ENCODE measurements at places on chromosomes 5 and 9.

- DNase-seq: no peak
Observed at GRCh38 chr5:115262011-115262320, 711 bp downstream of the PGGT1B start.

DNA sequence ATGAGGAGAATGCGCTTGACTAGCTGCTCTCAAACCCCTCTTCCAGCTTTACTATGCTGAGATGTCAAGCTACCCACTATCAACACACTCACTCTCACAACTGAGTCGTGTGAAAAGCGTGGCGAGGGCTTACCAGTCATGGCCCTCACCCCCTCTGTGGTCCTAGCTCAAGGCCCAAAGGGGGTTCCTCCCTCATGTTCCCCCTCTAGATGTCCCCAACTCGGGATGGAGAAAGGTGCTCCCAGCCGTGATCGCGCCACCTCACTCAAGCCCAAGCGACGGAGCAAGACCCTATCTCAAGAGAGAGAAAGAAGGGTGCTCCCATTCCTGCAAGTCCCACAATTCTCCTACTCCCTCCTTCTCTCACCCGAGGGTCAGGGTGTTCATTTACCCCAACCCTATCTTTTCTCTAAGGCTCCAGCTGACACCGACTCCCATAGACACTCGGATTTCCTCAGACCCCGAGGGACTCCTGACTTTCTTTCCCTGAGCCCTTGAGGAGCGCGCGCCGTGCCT, 559 bp downstream of the SLC38A9 start:
- DNase-seq: no peak

- no peak for DNase-seq
Observed at GRCh38 chr9:972501-973294, 3.8 kb upstream of the DMRT3 start.

DNA sequence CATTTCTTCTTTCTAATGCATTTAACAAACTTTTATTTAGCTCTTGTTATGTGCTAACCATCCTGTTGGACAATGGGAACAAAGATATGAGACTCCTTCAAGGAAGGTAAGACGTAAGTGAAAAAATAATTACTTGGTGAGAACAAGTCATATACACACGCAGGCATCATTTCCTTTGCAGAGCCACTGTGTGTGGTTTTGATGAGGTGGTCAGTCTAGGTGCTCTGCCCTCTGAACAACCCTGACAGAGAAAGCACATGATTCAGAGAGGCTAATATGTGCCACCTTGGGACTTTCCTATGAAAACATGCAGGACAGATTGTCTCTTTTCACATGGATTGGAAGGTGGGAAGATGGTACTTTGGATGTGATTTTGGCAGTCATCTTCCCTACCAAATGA, 1162.5 kb upstream of the DMAC1 start:
- DNase-seq: no peak

DNA sequence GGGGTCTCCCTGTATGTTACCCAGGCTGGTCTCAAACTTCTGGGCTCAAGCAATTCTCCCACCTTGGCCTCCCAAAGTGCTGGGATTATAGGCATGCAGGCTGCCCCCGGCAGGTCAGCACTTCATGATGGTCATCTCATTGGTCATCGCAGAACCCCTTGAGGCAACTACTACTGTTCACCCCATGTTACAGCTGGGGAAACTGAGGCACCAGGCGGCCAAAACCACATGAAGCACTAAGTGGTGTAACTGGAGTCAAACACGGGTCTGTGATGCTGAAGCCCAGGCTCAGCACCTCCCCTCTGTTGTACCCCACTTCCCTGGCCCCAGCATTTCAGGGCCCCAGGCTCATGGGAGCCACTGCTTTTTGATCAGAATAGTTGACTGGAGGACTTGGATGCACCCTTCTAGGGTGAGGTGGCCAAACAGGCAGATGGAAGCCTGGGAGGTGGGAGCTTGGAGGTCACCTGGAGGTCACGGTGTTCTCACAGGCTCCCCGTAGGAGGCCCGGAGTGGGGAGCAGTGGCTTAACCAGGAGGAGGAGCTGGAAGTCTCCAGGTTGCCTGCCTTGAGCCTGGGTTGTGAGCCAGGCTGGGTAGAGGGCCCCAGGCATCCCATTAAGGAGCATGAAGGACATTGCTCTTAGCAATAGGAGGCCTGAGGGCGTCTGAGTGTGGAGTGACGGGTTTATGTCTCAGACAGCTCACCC, 57.3 kb upstream of the RPL26L1 start:
- DNase-seq: no peak

GRCh38 chr5:96257904-96258303, 175.1 kb downstream of the PCSK1 start:
- no peak for DNase-seq

GRCh38 chr9:89466451-89467277, 31.2 kb downstream of the SEMA4D start:
- DNase-seq: no peak

- DNase-seq: no peak
Observed at GRCh38 chr9:112856843-112857242, 33.8 kb downstream of the SLC46A2 start.

DNA sequence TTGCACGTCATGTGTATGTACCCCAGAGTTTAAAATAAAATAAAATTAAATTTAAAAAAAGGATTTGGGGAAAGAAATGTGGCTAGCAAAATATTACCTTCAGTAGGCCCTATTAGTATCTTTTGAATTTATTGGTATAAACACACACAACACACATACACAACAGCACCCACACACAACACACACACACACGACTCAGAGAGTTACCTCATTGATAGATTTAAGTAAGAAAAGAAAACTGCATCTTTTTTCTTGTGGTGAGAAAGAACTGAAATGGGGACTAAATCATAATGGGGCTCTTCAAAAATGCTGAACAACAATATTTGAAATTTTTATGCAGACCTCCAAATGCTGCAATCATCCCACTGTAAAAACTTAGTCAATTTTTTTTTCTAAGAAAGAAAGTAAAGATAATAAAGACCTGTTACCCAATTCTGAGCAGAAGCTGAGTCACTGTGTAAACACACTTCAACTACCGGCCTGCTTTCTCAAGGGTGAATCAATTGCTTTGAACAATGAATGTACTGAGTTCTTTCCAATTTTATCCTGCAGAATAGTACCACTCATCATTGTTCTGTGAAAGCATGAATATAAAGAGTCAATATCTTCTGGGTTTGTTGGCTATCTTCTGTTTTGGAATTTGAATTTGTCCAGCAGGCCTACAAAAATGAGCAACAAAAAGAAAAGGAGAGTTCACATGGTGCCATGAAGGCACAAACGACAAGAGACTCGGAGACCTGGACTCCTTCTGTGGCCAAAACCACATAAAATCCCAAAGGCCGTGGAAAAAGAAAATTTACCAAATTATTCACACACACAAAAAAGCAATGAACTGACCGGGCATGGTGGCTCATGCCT, 57.9 kb upstream of the CCNG1 start:
- no peak for DNase-seq

GRCh38 chr5:119368238-119368630, 12.4 kb downstream of the TNFAIP8 start:
- DNase-seq: no peak

GRCh38 chr9:126070058-126070655, 256.5 kb upstream of the MVB12B start:
- DNase-seq: no peak

DNA sequence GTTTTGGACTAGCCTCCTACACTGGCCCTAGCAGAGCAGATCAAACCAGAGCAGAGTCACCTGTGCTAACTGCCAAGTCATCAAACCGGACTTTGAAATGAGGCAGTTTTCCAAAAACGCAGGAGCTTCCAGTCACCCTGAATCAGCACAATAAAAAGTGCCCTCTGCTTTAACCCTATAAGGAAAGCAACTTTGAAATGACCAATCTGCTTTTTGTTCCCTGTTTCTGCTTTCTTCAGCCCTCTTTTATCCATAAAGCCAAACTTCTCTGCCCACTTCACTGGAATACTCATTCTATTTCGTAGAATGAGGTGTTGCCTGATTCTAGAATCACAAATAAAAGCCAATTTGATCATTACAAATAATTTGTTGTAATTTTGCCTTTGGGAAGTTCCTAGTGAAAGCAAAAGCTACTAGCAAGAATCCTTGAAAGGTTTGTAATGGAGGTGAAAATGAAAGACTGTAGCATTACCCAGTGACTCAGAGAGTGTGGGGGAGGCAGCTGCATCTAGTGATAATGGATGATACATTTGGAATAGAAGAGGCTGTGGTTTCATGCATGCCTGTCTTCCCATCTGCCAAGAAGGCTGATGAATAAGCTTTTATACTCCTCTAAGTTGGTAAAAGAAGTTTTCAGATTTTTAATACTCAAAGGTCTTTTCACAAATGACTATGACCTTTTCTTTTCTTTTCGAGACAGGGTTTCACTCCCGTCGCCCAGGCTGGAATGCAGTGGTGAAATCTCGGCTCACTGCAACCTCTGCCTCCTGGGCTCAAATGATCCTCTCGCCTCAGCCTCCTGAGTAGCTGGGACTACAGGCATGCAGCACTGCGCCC, 14.9 kb downstream of the SPAAR start:
- DNase-seq: no peak

DNA sequence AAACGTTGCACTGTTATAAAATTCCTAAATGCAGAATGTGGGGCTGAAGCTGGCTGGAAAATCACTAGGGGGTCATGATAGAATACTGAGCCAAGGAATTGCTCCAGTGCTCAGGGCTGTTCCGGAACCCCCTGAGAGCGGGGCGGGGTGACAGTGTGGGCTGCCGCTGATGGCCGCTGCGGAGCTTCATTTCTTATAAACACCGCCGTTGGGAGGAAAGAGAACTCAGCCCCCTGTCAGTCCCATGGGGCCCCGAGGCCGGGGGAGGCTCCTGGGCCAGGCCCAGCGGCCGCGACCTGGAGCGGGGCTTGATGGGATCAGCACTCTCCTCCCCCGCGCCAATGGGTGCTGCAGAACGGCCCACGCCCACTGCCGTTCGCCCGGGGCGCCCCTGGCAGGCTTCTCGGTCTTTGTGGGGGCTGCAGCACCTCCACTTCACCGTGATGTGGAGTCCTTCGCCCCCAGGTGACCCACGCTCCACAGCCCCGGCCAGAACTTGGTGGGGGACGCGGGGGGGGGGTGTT, 5.2 kb upstream of the IRF1 start:
- peak; percentile 52 for DNase-seq

DNA sequence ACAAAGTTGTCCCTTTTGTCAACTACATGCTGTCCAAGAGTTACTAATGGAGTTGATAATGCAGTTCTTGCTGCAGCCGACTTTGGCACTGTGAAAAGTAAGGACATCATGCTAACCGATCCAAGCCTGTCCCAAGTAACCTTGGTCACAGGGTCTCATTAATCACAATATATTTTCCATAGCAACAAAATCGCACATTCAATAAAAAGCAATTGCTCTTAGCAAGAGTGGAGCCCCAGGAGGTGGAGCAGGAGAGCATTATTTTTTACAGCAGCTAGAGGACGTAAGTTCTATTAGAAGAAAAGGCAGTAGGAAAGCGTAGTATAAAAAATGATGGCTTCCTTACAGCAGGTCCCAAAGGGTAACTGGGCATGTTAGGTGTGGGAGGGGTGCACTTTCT, 570.3 kb downstream of the EBF1 start:
- no peak for DNase-seq

DNA sequence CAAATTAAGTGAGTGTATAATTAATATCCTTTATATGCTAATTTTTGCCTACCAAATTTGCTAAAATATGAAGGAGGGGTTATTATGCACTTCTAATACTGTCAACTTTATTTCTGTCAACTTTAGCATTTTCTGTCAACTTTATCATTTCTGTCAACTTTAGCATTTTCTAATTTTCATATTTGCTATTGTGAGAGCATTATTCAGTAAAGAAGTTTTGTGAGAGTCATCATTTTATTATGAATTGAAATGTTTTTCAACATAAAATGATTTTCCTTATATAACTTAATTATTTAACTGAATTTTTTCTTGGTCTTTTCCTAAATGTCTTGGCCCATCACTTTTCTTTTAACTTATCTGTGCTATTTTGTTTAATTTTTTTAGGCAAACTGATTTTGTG, 58.2 kb downstream of the FBXO4 start:
- no peak for DNase-seq

- no peak for DNase-seq
Observed at GRCh38 chr9:99778308-99778707, 43.4 kb upstream of the NR4A3 start.

DNA sequence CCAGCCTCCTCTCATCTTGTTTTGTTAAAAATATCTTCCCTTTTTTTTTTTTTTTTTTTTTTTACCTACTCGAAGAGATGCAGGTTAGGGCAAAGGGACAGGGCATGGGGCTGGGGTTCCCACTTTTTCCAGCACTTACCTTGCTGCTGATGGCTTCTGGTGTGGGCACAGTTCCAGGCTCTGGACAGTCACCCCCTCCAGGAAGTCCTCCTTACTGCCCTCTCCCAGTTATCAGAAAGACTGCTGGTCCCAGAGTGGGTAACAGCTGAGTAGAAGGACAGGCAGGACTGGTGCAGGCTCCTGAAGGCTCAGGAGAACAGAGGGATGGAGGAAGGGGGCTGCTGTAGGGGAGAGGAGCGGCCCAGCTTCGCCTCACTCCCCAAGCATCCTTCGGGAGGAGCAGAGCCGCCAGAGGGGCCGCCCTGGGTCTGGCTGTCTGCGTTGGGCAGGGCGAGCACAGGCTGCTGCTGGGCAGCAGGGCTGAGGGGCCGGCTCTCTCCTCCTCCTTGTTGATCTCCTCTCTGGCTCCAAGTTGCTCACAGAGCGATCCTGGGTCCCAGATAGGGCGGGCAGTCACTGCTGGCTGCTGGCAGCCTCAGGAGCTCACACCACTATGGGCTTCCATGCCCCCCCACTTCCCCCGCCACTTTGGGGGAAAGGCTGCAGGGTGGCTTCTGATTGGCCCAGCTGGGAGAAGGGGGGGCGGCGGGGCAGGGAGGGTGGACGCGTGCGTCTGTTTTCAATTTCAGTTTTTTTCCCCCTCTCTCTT, at the start of gene PDGFRB:
Gene PDGFRB (minus strand): TSS at position 588 of the 769 bp plus-strand sequence. CDS start 18,798 bp downstream, outside the sequence.
- DNase-seq: no peak

GRCh38 chr5:168262042-168262743, 29.3 kb upstream of the WWC1 start:
- DNase-seq: no peak

DNA sequence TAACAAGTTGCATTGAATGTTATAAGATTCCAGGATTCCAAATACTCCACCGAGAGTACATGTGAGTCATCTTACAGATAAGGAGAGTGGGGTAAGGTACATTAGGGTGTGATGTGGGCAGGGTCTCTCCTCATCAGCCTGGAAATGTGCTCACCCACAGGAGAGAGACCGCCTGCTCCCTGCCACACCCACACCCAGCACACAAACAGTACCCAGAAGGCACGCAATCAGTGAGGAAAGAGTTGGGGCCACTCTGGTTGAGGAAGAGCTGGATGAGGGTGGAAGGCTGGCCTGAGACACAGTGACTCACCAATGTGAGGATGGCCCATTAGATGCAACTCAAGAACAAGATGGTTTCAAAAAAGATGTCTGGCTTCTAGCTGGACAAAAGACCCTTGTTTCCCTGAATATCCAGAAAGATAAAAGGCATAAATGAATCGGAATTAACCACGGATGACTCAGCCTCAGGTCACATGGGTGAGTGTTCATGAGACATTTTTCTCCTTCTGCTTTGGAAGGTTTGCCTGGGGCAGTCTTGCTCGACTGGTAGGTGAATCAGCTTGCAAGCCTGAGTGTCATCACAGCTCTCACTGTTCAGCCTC, 51.1 kb upstream of the LHFPL2 start:
- DNase-seq: no peak

- DNase-seq: no peak
Observed at GRCh38 chr9:120927269-120928014, 846 bp upstream of the TRAF1 start.

Data from activated naive CD4-positive, alpha-beta T cell (primary cell).